ENCODE measurements at places on chromosomes 16 and 17.
A peak's percentile ranks its signal among the peaks of the same experiment; 100 is the strongest.

DNA sequence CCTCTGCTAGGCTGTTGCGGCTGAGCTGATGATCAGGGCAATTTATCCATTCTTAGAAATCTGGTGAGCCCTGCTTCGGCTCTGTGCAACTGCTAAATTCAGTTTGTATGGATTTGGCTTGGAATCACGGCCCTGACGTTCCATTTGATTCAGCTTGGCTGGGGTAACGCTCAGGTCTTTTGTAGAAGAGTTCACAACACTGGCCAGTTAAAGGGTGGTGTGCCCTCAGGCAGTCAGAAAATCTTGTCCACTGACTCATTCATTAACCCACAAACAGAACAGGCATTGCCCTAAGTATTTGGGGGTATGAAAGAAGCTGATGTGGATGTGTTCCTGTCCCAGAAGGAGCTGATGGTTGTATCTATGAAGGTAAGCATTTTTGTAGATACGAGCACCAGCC is 53.9 kb downstream of the GNAO1 start:
- no peak for DNase-seq

DNA sequence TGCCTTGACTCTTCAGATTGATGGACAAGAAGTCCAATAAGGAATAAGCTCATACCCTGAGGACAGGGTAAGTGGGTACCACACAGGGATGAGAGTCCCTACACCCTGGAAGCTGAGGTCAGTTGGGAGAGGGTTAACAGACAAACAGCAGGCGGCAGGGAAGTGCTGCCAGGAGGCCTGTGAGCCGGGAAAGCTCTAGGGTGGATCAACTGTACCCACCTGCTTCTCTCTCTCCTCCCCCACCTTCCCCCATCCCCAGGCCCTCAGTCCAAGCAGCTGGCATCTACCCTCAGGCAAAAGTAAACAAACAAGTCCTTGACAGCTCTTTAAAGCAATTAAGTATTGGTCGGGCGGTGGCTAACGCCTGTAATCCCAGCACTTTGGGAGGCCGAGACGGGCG is 20.7 kb upstream of the MYLK3 start:
- no peak for DNase-seq

- no peak for DNase-seq
These were observed 15.2 kb upstream of the KPNA2 start for GRCh38 chr17:68020409-68020756.

DNA sequence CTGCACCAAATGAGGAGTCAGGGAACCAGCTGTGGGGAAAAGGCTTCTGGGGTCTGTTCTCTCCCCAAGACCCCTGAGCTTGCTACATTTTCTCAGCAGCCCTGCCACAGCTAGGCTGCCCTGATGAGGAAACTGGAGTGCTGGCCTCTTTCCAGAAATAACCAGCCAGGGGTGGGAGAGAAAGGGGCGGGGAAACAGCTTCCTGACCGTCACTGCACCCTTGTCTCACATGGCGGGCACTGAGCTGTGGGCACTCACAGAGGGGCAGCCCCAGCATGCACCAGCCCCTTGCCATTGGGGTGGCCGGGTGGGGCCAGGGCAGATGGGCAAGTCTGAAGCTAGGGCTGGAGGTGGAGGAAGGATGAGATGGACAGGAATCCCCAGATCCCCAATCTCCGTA is 2.9 kb downstream of the SRL start:
- no peak for DNase-seq

DNA sequence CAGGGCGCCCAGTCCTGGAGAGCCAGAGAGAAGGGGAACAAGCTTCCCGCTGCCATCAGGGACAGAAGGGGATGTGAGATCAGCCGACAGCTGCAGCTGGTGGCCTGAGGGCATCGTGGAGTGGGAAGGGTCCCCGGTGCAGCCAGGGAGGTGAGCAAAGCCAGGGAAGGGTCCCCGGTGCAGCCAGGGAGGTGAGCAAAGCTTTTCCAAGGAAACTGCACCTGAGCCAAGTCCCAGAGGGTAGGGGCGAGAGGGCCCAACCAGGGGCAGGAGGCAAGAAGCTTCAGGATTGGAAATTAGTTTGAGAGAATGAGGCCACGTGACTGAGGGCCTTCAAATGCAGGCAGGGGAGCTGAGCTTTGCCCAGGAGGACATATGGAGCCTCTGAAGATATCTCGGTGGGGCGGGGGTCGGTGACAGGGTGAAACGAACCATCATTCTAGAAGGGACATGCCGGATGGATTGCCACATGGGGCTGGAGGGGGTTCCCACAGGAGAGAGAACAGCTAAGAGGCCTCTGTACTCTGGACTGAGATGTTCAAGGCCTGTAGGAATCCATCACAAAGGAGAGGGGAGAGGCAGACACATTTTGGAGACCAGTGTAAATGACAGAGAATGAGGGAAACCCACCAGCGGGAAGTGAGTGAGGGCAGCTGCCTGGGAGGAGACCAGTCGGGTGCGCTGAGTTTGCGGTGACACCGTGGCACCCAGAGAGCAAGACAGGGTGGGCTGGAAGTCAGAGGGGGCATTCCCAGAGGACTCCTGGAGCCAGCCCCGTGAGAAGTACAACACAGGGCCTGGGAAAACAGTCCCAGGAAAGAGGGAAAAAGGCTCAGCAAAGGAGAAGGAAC is 31.4 kb upstream of the RPH3AL start:
- no peak for DNase-seq

GRCh38 chr17:41338961-41339485 is 11.6 kb downstream of the KRT33A start:
- DNase-seq: no peak

- DNase-seq: no peak
These were observed 44.9 kb upstream of the RASD1 start for GRCh38 chr17:17540935-17541639.

- no peak for DNase-seq
These were observed 47.5 kb downstream of the SLC6A2 start for GRCh38 chr16:55703003-55704001.

DNA sequence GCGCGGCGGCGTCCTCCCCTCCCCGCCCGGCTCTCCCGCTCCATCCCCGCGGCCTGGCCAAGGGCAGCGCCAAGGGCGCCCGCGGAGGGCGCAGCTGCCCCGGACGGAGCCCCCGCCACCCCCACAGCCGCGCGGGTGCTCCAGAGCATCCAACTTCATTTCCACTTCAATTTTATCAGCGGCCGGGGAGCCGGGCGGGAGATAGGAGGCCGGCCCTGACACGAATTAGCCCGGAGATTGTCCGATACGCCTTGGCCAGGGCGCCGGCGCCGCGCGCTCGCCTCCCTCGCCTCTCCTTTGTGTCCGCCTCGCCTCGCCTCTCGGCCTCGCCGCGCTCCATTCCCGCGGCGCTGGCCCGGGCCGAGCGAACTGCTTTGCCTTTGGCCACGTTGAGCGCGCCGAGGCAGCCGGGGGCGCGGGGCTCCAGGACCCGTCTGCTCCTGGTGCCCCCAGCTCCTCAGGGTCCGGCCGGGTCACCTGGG is 129.1 kb upstream of the LHX1 start:
- no peak for DNase-seq

- DNase-seq: peak; percentile 97
These were observed 75.2 kb upstream of the KSR1 start for GRCh38 chr17:27381007-27381501.

DNA sequence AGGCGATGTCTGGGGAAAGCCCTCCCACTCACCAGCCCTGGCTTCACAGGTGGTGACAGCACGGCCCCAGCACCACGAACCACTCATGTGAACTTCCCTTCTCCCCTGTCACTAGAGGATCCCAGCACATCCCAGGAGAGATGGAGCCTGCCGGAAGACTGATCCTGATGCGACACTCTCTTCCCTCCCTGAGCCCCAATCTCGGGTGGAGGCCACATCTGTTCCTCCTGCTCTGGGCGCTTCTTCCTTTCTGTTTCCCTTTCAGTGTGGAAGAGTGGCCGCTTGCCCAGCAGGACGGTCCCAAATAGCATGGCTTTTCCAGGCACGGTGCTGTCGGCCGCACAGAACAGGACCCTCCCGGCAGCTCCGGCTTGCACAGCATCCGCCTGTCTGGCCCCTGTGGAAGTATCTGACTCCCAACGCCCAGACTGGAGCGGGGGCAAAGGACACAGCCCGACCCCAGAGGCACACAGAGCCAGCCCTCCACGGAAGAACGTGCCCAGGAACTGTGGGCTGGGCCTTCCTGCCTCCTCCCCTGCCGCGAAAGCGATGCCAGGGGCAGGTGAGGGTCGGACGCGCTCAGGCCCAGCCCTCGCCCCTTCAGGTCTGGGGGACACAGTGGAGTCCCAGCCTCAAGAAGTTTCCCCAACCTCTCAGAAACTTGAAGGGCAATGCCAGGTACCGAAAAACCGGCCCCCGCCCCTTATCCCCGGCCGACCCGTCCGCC is 37.6 kb downstream of the CBFA2T3 start:
- DNase-seq: no peak

GRCh38 chr17:38730526-38731379 is 612 bp downstream of the CISD3 start:
- no peak for DNase-seq

- peak; percentile 92 for DNase-seq
These were observed 17.6 kb upstream of the SSTR5 start for GRCh38 chr16:1054660-1055556.

- no peak for DNase-seq
These were observed 786.6 kb upstream of the SOX9 start for GRCh38 chr17:71334048-71334751.

DNA sequence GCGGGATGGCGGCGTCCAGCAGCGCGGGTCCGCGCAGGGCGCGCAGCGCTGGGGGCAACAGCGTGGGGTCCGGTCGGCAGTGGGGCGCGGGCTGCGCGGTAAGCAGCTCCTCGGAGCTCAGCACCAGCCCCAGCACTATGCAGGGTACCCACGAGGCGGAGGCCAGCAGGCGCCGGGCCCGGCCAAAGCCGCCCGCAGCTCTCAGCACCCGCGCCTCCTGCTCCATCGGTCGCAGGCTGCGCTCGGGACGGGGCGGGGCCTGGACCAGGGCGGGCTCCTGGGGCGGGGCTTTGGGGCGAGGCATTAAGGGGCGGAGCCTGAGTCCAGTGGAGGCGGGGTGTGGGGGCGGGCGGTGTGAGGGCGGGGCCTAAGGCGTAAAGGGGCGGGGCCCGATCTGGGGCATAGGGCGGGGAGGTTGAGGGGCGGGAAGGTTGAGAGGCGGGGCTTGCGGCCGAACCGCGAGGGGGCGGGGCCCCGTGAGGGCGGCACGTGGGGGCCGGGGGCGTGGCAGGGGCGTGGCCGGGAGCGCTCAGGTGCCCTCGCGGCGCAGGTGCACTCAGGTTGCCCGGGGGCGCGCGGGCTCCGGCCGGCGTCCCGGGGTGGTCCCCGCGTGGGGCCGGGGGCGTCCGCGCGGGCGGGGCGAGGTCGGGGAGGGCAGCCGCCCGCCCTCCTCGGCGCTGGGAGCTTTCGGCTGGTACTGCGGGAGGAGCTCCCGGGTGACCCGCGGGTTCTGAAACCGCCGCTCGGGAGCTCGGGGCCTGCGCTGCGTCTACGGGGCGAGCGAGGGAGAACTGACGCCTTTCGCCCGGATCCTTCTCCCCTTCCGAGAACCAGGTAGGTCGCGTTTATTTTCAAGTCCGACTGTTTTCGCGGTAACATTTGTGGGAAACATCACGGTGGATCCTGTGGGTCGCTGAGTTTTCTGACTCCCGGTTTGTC is 1.4 kb upstream of the SLC22A31 start:
- peak; percentile 99 for DNase-seq

DNA sequence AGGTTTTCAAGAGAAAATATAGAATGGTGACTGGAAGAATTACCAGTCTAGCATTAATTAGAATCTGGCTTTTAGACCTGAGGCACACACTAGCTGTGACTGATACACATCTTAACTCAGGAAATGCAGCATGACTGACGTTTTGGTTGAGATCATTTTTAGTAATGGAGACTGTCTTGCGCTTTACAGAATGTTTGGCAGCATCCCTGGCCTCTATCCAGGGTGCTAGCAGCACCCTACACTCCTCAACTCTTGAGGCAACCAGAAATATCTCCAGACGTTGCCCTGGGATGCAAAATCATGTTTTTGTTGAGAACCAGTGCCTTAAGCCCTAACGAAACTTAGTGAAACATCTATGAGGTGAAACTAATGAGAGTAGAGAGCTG is 109.0 kb downstream of the HS3ST3A1 start:
- DNase-seq: no peak

- no peak for DNase-seq
These were observed 113.9 kb upstream of the FOXF1 start for GRCh38 chr16:86396422-86396821.

- no peak for DNase-seq
These were observed 72.7 kb downstream of the ABCC1 start for GRCh38 chr16:16021988-16022682.

DNA sequence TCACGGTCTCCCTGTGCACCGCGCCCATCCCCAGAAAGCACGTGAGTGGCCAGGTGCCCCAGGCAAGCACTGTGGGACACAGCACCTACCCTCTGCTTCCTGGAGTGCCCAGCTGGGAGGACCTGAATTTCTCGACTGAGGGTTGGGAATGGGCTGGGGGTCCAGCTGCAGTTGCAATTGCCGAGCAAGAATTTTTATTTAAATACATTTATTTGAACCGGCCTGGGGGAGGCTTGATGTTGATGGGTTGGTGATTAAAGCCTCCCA is 6.3 kb downstream of the SLC5A2 start:
- DNase-seq: no peak
